ENCODE measurements at places on chromosomes 7 and 10.

DNA sequence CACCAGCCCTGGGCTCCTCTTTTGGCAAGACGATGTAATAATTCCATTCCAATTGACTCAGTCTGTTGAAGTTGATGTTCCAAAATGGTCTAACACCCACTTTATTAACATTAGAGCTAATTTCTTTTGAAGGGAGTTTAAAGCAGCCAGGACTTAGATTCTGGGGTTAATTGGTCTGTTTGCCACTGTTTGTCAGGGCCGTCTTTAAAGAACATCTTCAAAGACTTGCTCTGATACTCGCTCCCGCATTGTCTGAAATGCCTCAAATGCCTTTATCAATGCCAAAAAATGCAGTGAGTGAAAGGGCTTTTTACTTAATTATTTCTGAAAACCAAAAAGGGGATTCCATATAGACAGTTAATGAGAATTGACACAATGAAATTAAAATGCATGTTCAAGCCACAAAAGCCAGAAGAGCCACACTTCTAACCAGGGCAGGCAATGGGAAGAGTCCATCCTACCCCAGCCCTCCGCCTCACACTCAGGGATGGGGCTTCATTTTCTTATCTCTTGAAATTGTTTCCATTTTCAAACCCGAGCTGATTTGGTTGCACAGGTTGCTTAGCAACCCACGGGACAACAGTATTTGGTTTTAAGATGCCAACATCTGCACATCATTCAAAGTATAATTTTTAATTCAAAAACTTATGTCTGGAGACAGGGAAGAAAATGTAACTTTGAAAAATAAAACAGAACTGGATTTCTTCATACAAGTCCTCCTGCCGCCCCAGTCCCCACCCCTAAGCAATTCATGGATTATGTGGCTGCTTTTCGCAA lies 163.0 kb downstream of the FGFR2 start:
- DNase-seq = no peak

- no peak for DNase-seq
Observed at GRCh38 chr7:2353113-2353935, 1.3 kb upstream of the EIF3B start.

GRCh38 chr7:148121401-148121800 lies 469.2 kb upstream of the C7orf33 start:
- no peak for DNase-seq

GRCh38 chr10:75427951-75428350 lies 3.5 kb upstream of the LRMDA start:
- no peak for DNase-seq

DNA sequence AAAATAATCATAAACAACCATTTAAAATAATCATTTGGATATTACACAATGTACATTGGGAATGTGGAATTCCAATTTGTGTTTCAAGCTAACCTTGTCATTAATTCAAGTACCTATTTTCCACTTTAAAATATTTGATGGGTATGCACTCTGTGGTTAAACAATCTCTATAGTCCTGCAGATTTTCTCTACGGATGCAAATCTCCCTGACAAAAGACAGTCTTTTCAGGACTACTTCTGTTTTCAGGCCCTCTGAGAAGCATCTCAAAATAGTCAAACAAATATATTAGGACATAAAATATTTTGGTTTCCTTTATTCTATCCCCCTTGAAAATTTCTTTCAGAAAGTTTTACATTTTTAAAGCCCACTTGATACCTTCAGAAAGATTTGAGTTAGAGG lies 735.6 kb upstream of the MBL2 start:
- DNase-seq = no peak
